Left ventricle myocardium inferior (tissue), 1 donor: ENCODE measurements at places on chromosomes 3 and 15.

DNA sequence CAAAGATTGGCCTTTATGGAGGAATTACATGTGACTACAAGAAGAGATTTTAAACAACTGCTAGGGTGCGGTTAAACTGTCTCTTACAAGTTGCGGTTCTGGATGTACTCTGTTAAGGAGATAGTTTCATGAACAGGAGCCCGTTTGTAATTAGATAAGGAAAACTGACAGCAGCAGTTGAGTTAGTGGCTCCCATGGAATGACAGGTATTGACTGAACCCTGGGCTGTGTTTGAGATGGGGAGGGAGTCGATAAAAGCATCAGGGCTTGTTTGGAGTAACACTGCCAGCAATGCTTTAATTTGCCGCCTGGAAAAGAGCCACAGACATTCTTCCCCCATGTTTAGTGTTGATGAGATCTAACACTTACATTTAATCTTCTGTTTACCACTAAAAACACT is 139.9 kb downstream of the ROBO2 start:
- no peaks in the 10 kb centered on the region for H3K4me1 ChIP-seq
- H3K4me3 ChIP-seq, result no peak overlapping the region
- no peaks in the 10 kb centered on the region for H3K27me3 ChIP-seq
- no peaks in the 10 kb centered on the region for H3K36me3 ChIP-seq
- no peak for DNase-seq
- H3K27ac ChIP-seq, result no peak overlapping the region

DNA sequence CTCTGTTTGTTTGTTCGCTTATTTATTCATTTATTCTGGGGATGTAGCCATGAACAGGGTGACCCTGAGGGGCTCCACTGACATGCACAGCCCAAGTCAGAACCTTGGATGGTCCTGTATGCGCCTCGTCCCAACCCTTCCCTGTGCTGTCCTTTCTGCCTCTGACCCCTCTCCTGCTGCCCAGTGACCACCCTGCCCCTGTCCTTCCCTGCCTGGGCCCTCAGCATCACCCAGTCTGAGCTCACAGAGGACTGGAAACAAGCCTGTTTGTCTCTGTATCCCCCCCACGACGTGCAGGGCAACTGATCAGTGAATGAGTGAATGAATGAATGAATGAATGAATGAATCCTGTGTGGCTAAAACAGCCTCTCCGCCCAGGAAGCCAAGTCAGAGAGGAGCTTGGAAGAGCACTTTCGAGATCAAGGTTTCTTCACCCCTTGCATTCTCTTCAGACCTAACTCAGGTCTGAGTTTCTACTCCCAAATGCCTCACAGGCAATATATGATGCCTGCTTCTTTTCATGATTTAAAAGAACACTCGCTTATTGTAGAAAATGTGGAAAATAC is 157.7 kb downstream of the SMAD6 start:
- no peak for DNase-seq
- no peaks in the 10 kb centered on the region for H3K36me3 ChIP-seq
- peaks cover 12% of the 10 kb centered on the region for H3K4me1 ChIP-seq
- H3K4me3 ChIP-seq, result no peak overlapping the region
- H3K27ac ChIP-seq, result no peak overlapping the region
- H3K27me3 ChIP-seq, result no peaks in the 10 kb centered on the region

- H3K36me3 ChIP-seq, result no peaks in the 10 kb centered on the region
- H3K4me3 ChIP-seq, result no peak overlapping the region
- no peaks in the 10 kb centered on the region for H3K4me1 ChIP-seq
- H3K27me3 ChIP-seq, result no peaks in the 10 kb centered on the region
Measured at GRCh38 chr3:73332558-73332957, 271.1 kb downstream of the EBLN2 start.

- H3K27ac ChIP-seq, result no peak overlapping the region
- no peaks in the 10 kb centered on the region for H3K27me3 ChIP-seq
- no peak for DNase-seq
- H3K4me3 ChIP-seq, result no peak overlapping the region
- no peaks in the 10 kb centered on the region for H3K36me3 ChIP-seq
Measured at GRCh38 chr3:117409701-117410459, 700.3 kb downstream of the TUSC7 start.

DNA sequence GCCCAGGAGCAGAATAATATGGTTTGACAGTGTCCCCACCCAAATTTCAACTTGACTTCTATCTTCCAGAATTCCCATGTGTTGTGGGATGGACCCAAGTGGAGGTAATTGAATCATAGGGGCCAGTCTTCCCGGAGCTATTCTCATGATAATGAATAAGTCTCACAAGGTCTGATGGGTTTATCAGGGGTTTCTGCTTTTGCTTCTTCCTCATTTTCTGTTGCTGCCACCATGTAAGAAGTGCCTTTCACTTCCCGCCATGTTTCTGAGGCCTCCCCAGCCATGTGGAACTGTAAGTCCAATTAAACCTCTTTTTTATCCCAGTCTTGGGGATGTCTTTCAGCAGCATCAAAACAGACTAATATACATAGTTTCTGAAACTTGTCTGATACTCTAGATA is 28.4 kb upstream of the ATP2C1 start:
- DNase-seq, result no peak
- H3K4me3 ChIP-seq, result no peak overlapping the region
- no peaks in the 10 kb centered on the region for H3K36me3 ChIP-seq
- H3K4me1 ChIP-seq, result no peaks in the 10 kb centered on the region
- H3K27me3 ChIP-seq, result no peaks in the 10 kb centered on the region

DNA sequence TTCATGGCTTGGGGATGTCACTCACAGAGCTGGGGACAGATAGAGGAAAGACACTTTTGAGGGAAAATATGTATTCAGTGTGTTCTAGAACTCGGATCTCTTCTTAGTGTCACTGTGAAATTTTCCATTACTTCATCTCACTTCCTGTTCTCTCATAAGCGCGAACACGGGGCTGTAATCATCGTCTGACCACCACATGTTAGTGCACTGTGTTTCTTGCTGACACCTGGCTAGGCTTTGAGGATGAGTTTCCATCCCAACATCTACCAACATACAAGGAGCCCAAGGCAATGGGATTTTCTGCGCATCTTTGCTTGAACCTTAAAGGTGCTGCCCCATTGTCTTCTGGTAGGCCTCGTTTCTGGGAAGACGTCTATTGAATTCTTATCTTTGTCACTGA is 84.0 kb downstream of the LIPC start:
- no peak for DNase-seq
- H3K36me3 ChIP-seq, result no peaks in the 10 kb centered on the region
- peaks cover 20% of the 10 kb centered on the region for H3K4me1 ChIP-seq
- no peaks in the 10 kb centered on the region for H3K27me3 ChIP-seq
- no peak overlapping the region for H3K27ac ChIP-seq

- peaks cover 19% of the 10 kb centered on the region for H3K4me1 ChIP-seq
- H3K27me3 ChIP-seq, result no peaks in the 10 kb centered on the region
- no peak overlapping the region for H3K27ac ChIP-seq
Measured at GRCh38 chr3:123758081-123758564, 126.0 kb downstream of the MYLK start.
